ENCODE measurements at places on chromosomes 1 and 21.

DNA sequence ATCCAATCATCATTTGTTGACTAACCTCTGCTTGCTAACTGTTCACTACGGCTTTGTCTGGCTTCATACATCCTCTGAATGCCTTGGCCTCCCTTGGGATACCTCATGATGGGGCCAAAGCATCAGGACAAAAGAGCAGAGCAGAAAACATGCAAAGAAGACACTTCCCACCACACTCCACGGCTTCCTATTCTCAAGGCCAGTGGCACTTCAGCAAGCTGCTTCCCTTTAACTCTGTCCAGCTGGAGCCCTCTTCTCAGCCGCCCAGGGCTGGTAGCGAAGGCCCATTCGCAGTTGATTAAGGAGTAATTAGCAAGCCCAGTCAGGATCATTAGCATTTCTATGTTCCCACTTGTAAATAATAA lies 224.3 kb upstream of the FGGY start:
- no peak for DNase-seq

DNA sequence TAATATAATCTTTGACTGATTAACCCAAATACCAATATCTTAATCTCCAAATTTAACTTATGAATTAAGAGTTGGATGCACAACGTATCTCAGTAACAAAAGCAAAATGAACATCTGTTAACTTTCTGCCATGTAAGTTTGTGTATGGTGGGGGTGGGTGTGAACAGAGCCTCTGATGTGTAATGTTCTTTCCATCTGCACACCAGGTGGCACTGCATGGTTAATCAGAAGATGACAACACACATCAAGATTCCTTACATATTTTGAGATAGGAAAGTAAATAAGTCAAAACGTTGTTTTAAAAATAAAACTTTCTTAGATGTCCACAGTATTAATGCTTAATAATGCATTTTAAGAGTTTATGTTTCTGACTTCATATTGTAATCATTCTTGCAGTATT lies 251.9 kb downstream of the DPYD start:
- DNase-seq, result no peak

- DNase-seq, result no peak
Measured at GRCh38 chr21:35602811-35603362, 457.4 kb downstream of the SETD4 start.

DNA sequence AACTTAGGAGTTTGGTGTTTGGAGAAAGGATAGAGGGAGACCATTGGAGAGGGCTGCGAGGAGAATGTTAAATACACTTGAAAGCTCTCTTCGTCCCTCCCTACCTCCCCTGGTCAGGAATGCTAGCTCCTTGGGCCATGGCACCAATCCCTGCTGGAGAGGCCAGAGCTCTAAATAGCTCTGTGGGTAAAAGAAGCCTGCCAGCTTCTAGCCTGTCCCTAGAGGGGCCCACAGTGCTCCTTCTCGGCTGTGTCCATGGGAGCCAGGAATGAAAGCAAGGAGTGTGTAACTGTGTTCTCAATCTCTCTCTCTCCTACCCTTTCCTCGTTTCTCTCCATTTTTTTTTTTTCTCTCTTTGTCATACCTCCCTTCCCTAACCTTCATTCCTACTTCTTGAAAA lies at the start of gene CCDC190:
Gene CCDC190 (minus strand): TSS at position 75 of the 400 bp plus-strand sequence. CDS start 1,529 bp downstream, outside the sequence.
- no peak for DNase-seq

DNA sequence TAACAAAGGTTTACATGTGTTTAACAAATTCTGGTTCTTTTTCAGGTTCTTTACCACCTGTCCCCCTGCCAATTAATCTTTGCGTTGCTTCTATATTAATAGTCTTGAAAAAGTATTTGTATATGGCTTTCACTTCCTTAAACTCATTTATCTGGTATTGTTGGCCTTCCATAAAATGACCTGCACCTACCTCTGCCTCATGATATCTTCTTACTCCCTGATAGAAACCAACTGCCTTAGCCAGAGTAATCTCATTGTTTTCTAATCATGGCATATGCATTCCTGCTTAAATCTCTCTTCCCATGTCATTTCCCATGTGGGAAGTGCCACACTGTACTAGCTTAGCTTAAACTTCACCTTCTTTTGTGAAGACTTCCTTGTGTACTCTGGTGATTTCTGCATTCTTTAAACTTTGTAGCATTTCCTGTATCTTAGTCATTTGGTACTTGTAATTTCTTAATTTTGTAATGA lies 8.7 kb downstream of the SMG7 start:
- no peak for DNase-seq

DNA sequence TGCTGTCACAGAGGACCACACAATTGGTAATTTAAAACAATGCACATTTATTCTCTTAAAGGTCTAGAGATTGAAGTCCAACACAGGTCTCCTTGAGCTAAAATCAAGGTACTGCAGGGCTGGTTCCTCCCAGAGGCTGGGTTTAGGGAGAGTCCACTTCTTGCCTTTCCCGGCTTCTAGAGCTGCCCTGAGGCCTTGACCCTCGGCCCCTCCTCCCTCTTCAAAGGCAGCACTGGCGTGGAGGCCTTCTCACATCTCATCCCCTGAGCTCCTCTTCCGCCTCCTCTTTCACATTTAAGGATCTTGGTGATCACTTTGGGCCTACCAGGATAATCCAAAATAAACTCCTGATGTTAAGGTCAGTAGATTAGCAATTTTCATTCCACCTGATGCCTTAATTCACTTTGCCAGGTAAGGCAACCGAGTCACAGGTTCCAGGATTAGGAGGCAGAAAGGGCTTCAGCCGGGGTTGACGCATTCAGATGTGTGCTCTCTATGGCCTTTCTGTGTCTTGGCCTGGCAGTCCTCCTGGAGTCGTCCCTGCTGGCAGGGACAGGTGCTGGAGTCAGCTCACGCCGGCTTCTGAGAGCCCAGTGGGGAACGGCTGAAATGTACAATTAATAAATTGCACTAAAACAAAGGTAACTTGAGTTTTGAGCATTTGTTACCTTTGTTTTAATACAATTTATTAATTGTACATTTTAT lies 61.2 kb upstream of the ABCG1 start:
- DNase-seq, result no peak
